ENCODE measurements at places on chromosomes 1 and 21.

- DNase-seq: no peak
Observed at GRCh38 chr21:32917362-32918135, 108.2 kb upstream of the OLIG2 start.

DNA sequence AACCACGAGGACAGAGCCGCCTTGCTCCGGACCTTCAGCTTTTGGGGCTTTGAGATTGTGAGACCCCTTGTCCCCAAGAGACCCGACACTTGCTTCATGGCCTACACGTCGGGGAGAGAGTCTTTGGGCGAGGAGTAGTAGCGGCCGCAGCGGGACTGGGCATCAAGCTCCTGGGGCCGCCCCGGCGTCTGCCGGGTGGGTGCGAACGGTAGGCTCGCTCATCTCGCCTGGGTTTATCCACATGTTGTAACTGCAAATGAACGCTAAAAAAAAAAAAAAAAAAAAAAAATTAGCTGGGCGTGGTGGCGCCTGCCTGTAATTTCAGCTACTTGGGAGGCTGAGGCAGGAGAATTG is 27.9 kb upstream of the RLF start:
- DNase-seq: no peak

DNA sequence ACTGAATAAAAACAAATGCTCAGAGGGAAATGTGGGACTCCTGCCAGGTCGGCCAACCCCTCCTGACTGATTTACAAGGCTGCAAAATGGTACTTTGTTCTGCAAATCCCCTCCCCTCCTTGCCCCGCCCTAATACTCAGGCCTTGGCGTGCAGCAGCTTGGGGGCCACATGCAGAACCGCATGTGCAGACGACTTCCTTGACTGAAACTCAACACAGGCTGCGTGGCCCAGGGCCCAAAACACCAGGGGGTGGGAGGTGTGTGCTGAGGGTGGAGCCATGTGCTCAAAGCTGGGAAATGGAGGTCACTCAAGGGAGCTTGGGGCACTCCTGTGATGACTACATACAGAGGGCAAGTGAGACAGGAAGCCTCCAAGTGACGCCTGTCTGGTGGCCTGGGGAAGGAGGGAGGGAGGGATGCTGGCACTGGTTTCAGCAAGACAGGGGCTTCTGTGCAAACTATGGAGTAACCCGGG is 87.2 kb downstream of the MRPL37 start:
- peak; percentile 24 for DNase-seq

DNA sequence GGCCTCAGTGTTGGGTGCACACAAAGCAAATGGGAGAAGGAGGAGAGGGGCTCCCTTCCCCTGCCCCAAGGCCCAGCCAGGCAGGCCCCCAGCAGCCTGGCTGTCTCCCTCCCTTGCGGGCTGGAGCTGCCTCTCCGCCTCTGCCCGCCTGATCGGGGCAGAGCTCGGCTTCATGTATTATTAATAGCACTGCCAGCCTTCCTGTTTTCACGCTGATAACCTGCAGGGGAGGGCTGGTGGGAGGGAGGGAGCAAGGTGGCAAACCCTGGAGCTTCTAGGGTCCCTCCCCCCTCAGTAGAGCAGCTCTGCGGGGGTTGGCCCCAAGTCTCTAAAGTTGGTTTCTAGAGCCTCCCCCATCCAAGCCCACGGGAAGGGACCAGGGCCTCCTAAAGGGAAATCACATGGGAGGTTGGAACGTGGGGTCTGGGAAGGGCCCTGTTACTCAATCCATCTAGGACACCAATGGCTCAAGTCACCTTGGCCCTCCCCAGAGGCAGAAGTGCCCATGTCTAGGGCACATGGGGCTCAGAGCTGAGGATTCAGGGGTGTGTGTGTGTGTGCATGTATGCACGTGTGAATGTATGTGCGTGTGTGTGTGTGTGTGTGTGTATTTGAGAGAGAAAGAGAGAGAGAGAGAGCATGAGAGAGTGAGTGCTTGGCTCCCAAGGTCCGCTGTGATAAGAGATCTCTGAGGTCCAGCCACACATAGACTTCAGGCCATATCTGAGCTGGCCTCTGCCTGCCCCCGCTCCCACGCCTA is 21.8 kb upstream of the POU3F1 start:
- no peak for DNase-seq

GRCh38 chr1:202192770-202193613 is 607 bp upstream of the LGR6 start:
- peak; percentile 14 for DNase-seq

DNA sequence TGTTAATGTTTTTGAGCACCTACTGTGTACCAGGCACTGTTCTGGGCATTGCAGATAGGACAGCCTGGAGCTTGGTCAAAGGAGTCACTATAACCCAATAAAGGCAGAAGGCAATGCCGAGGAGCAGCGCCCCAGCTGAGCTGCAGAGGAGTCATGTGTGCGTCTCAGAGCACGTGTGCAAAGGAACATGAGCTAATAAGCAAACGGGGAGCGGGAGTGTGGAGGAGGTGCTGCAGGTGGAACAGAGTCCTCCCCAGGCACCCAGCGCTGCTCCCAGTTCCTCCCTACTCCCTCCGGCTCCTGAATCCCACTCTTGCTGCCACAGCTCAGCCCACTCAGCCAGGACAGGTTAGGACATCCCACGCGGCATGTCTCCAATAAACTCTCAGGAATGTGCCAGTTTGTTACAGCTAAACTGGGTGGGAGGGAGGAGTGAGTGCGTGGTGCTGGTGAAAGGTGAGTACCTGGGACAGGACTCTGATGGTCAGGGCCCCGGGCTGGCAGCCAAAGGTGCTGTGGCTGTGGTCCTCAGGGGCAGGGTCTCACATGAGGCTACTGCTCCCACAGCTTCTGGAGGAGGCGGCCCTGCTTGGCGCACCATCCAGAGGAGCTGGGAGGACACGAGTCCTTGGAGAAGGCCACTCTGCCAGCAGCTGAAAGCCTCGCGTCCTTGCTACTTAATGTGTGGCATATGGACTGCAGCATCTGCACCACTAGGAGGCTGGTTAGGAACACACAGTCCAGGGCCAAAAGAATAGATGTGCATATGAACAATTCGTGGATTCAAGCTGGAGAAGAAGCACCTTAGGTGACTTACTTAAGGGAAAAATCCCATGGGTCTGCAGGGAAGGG is 52.3 kb downstream of the GRIK3 start:
- DNase-seq: no peak

- no peak for DNase-seq
Observed at GRCh38 chr1:5907386-5907785, 84.8 kb downstream of the NPHP4 start.

GRCh38 chr21:43269957-43270705 is 101.3 kb downstream of the CRYAA start:
- DNase-seq: no peak

DNA sequence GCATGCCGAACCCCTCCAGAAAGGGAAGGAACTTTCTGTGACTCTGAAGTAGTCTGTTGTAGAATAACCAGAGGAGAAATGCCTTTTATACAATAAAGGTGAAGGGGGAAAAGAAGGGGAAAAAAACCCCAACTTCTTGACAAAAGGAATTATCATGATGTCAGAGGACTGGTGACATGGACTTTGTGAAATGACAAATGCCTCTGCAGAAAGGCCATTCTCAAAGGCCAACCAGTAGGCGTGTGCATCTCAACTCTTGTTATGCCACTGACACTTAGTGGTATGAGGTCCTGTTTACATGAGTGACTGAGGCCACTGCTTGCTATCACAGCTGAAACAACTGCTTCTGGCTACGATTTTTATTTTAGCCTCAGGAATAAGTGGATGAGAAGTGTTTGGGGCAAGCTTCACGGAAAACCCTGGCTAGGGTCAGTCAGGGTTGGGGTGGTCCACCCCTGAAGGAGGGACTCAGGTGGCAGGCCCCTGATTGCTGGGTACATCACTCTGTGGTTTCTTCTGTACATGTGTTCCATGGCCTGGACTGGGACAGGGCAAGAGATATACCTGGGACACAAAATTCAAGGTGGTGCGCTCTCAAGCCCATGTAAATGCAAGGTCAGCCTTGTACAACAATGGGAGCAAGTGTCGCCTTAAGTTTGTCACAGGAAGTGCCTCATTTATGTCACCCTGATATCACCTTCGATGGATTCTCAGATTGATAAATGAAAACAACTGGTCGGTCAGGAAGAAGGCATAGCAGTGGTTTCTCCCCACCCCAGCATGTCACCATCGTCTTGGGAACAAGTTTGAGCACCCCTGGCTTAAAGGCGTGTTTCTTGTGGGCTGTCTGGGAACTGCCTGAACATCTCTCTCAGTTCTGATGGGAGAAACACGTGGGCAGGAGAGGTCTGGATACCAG is 12.4 kb downstream of the RUNX1 start:
- no peak for DNase-seq

- no peak for DNase-seq
Observed at GRCh38 chr1:118979754-118980575, 8.2 kb downstream of the TBX15 start.

DNA sequence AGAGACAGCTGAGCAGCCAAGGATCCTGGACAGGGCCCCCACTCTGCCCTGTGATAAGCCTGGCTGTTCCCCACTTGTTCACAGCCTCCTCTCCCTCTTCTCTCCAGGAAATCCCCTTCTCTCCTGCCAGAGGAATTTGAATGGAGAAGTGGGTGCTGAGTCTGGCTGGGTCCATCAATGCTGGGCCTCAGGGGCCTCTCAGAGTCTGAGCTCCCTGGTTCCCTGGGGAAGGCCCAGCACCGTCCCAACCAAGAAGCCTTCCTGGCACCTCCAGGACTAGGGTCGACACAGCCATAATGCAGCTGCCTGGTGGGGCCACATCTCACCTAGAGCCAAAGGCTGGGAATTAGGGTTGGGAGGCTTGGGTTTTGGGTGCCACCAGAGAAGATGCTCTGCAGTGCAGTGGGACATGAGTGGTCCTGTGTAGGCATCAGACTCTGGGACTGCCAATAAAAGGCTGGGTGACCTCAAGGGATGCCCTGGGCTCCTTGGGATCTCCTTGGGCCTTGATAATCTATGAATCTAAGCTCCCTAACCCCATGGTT is 2.5 kb downstream of the MYBPH start:
- DNase-seq: no peak

GRCh38 chr1:3932156-3932919 is 32.3 kb upstream of the C1orf174 start:
- DNase-seq: no peak

DNA sequence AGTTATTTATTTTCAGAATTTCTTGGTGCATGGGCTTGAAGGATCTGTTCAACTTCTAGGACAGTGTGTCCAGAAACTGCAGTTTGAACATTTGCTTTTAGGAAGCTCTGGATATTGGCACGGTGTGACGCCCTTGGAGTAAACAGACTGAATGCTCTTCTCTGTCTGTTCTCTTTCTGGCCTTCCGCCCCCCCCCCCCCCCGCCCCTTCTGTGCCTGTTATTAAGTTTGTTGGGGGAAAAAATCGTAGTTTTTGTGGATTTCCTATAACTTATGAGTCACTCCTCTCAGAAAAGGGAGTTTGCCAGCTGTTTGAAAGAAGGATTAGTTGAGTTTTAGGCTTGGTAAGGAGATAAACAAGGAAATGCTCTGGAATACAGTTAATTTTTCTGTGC is 1.2 kb downstream of the KCTD3 start:
- DNase-seq: no peak

- DNase-seq: no peak
Observed at GRCh38 chr1:221994274-221994698, 252.4 kb upstream of the DUSP10 start.

DNA sequence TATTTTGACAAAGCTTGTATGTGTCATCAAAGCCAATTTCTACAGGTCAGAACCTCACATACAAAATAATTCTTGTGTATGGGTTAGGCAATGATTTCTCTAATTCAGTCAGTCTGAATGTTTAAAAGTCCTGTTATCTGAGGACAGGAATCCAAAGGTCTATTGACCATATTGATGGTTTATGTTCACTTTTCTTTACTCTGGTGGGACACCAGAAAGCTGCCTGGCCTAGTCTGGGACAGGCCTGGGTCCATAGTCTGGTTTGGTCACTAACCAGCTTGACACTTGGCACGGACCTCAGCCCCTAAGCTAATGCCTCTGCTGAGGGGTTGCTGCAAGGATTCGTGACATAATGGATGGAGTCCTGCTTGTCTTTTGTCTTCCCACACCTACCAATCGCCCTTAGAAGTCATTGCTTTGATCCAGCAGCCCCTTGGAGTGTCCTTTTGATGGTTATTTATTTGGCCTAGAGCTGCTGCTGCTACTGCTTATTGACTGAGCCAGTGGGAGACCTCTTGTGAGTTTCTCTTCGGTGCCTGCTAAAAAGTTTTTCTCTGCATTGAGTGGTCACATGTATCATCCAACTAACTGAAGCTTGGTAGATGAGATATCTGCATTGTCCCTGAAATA is 15.7 kb downstream of the IFNAR2 start:
- DNase-seq: no peak

DNA sequence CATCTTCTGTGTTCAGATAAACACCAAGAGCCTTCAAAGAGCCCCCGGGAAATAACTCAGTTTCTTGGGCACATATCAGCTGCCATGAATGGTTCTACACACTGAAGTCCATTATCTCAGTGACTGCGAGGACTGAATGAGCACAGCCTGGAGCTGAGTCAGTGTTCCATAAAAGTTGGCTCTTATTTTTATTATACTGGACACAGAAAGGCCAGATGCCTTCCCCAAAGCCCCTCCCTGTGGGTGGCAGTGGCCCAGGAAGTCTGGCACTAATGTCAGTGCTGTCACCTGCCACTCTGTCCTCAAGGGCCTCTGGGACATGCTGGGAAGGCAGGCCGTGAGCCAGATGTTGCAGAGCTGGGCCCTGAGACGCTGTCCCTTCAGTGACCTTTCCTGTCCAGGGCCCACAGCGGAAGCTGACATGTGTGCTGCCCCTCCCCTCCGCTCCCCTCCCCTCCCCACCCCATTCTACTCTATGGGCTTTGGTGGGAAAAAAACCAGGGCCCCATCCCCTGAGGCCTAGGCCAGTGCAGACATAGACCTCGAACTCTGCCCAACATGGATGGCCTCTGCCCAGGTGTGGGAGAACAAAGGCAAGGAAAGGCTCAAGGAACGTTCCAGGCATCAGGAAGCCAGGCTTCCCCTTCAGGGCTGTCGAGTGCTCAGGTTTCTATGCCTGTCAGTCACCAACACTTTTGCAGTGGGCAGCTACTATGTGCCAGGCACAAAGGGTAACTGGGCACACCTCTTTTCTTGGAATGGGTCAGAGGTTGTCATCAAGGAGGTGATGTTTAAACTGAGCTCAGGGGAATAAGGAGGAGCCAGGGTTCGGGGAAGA is 22.4 kb upstream of the NPPB start:
- DNase-seq: no peak

DNA sequence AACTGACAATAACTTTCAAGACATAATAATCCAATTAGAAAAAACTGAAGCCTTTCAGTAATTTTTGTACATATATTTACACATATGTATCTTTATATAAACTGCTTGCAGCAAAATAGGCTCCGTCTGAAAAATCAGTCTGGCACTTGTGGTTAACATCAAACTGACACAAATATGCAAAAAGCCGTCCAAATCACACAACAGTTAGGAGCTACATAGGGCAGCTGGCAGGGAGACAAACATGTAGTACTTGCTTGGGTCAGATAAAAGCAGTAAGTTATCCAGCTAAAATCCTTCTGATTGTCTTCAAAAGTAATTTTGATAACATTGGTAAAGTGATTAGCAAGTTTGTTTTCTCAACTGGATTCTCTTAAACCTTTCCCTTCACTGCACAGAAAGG is 14.7 kb upstream of the GUCA2A start:
- DNase-seq: no peak

Measured in activated CD8-positive, alpha-beta memory T cell treated with anti-CD3 and anti-CD28 coated beads for 1 hour (primary cell).